Activated gamma-delta T cell treated with Interleukin-2 at 50 U/mL for 16 hours (primary cell): ENCODE measurements at places on chromosomes 3 and 15.

DNA sequence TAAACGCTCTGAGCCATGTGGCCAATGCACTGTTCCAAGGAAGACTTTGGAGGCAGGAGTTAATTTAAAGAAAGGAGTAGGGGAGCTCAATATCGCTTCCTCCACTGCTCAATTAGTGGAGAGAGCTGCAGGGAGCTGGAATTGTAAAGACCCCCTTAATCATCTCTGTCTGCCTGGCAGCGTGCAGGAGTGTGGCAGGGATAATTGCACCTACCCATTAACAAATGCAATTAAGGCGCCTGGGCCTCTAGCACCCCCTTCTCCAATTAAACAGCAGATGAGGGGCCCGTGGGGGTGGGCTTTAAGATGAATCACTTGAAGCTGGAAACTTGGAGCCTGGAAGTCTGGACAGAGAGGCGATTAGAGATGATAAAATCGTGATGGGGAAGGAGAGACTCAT is 61.7 kb upstream of the GLCE start:
- DNase-seq = no peak

DNA sequence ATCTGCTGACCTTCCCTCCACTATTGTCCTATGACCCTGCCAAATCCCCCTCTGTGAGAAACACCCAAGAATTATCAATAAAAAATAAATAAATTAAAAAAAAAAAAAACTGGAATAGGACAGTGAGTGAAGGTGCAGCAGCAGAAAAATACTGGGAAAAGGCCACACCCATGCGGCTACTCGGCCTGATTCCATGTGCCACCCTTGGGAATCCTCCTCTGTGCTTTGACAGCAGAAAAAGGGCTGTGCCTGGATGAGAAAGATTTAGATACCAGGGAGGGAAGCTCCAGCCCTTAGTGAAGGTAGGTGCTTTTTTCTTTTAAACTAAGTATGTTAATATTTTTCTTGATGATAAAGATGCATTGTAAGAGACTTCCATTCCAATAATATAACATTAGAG is 107.8 kb downstream of the CTNNB1 start:
- no peak for DNase-seq

- DNase-seq = no peak
These were observed 141.2 kb upstream of the SLC7A14 start for GRCh38 chr3:170726976-170727661.

DNA sequence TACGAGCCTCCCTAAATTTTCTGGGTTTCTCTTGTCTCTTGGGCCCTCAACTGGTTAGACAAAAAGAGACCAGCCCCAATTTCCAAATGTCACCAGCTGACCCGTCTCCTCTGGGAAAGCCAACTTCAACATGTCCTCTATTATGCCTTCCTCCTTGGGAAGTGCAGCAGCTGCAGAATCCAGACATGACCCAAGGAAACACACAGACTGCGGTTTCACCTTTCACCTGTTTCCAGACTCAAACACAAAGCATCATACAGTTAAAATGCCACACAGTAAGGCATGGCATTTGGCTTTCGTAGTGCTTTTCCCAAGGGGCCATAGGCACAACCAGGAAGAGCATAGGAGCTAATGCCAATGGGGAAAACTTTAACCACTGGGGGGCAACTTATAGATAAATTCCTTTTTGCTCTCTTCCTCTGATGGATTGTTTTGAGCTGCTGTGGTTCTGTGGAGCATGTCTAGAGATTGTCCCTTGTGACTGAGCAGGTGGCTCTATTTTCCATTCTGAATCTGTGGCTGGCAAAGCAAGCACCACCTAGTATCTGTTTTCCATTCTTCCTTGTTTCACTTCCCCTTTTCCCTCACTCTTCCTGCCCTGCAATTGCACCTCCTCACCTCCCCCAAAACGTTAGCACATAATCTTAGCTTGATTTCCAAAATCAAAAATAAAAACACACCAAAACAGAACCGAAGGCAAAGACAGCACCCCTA is 49.3 kb downstream of the HHLA2 start:
- no peak for DNase-seq

GRCh38 chr15:92018535-92019239 is 165.2 kb downstream of the SLCO3A1 start:
- no peak for DNase-seq

DNA sequence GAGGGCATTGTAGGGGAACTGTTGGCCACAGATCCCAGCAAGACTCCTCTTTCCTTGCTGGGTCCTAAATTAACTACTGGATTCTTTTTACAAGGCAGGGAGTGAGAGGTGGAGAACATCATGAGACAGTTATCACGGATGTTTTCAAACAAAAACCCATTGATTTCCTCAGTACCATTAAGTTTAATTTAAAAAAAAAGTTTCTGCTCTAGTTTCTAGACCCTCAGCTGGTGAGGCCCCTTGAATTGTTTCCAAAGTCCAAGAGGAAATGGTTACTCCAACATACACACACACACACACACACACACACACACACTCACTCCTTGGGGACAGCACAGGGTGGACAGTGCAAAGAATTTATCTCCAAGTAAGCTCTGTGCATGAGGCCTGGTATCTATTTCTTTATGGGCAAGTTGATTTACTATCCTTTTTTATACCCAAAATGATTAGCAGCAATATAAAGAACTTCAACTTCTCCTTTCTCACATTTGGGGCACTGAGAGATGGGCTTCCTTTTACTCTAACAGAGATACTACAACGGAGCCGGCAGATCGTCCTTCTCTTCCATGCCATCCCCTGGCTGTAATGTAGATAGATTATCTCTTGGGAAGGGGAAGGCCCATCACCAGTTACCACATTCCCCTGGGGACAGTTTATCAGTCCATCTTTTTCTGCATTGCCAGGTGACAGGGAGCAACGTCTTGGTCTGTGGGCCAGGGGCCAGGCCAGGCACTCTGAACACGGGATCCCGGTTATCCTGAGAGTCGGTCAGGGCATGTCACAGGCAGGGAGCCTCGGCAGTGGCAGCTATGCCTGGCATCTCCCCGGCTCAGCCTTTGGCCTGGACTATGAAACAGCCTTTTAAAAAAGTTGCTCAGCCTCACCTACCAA is 54.7 kb downstream of the CORO2B start:
- no peak for DNase-seq

GRCh38 chr3:171258316-171258715 is 201.9 kb downstream of the TNIK start:
- no peak for DNase-seq

GRCh38 chr3:25556447-25556846 is 108.3 kb downstream of the TOP2B start:
- no peak for DNase-seq

DNA sequence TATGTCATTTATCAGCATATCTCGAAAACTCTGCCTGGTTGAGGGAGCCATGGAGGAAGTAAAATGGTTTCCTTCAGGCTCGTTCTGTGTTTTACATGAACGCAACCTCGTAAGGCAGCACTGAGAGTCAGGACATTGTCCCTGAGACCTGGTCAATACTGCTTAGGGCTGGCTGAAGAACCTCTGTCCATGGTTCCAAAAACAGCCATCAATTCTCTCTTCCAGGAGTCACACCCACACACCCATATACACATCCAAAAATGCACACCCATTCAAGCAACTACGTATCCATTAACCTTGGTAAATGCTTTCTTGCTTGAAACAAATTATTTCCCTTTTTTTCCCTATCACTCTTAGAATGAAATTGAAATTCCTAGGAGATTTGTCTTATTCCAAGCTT is 91.0 kb upstream of the CHL1 start:
- DNase-seq = no peak

DNA sequence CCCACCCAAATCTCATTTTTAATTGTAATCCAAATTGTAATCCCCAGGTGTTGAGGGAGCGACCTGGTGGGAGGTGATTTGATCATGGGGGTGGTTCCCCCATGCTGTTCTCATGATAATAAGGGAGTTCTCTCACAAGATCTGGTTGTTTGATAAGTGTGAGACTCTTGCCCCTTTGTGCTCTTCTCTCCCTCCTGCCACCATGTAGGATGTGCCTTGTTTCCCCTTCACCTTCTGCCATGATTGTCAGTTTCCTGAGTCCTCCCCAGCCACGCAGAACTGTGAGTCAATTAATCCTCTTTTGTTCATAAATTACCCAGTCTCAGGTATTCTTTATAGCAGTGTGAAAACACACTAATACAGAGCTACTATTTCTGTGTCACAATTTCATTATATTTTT is 88.7 kb downstream of the NCEH1 start:
- DNase-seq = no peak

DNA sequence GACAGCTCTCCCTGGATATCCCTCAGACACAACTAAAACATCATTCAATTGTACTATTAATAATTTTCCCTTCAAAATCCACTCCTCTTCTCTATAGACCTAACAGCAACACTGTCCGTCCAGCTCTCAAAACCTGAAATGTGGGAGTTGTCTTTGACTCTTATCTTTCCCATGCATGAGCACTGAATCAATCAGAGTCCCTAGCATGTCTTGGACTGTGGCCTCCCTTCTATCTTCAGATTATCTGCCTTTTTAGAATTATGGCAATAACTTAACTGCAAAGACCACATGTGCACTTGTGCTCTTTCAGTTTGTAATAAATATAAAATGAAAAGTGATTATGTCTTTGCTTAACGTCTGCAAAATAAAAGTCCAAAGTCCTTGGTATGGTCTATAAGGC is 107.0 kb downstream of the UBE3A start:
- DNase-seq = no peak

GRCh38 chr3:124203292-124203691 is 211.4 kb upstream of the ROPN1 start:
- DNase-seq = no peak

- no peak for DNase-seq
These were observed 668 bp downstream of the THRB start for GRCh38 chr3:24493746-24494617.

DNA sequence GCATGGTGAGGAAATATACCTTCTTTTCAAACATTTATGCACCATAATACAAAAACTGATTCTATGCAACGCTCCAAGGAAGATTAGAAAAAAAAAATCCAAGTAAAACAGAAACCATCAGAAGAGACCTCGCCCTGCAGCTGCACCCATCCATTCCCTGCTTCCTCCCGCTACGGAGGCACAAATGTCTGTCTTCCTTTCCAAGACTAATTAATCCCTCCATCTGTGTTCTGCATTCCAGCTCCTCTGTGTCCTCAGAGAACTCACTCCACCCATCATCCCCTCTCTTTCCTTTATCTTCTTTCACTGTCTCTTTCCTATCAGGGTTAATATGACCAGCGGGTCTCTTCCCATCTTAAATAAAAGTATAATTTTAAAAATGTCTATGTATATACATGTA is 196.1 kb downstream of the ADAMTSL3 start:
- no peak for DNase-seq

DNA sequence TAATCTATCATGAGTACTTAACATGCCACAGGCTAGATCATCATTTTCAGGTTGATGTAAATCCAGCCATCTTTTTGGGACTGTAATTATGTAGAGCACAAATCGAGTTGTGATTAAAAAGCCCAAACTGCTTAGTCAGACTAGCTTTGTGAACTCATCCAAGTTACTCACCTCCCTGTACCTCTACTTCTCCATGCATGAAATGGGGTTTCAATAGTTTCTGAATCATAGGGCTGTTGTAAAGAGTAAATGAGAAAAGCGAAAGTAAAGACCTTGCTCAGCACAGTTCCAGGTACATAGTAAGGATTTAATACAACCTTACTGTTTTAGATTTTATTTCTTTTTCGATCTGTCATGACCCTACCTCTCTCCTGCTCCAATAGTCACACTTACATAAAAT is 85.6 kb upstream of the GAP43 start:
- no peak for DNase-seq

DNA sequence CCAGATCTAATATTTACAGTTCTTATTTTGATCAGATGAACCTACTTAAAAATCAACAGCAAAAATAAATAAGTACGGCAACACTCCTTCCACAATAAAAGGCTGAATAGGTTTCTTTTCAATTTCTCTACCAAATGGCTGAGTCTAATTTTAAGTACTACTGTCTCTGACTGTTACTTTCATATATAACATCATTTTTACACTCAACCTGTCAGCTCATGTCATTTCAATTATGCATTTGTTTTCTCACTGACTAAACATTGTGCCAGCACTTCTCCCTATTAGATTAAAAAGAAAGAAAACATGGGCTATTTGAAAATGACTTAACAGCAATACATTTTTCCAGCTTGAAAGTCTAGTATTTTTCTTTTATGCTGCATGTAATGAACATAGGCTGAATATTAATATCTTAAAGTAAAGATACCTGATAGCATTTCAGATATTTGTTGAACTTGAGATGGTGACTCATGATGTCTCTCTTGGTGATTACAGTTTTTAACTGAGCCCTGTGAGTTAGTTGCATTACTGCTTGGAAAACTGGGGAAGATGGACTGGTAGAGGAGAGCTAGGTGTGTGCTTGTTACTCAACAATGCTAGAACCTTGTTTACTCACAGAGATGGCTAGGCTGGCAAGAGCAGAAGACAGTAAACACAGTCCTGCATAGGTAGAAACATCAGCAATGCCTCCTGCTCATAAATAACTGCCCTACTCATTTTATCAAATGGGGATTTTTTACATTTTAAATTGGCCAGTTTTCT is 73.9 kb downstream of the PEX5L start:
- DNase-seq = no peak

- DNase-seq = no peak
These were observed 45.8 kb downstream of the ALDH1A2 start for GRCh38 chr15:58019503-58020376.
